Retinal pigment epithelial cell (primary cell): ENCODE measurements at places on chromosomes 7 and 10.

DNA sequence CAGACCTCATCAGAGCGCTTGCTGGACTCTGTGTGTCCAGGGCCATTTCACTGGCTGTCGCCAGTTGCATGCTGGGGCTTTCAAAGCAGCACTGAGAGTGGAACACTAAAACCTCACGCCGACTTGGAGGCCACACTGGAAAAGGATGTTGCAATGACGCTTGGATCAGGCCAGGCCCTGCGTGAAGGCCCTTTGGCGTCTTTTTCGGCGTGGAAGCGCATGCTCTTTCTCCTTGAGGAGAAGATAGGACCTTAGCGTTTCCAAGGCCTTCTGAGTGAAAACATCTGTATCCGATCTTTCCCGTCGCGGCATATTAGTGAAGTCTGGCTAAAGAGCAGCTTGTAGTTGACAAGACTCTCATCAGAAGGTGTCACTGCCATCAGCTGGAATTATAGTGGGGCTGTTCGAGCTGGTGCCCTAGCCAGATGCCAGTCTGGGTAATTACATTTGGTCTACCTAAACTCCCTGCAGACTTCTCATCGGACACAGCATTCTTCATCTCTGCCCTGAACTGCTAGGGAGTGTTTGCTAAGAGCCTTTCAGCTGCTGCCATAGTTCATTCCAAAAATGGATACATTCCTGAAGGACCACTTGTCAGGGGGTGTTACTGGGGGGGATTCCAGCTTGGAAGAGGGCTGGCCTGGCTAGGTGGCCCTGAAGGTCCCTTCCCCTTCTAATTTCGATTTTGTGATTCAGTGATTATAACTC is 167.7 kb upstream of the TCF7L2 start:
- no peak for DNase-seq

GRCh38 chr7:19362099-19362498 is 216.9 kb upstream of the FERD3L start:
- DNase-seq = no peak

GRCh38 chr7:52920977-52921376 is 114.5 kb upstream of the POM121L12 start:
- no peak for DNase-seq

GRCh38 chr10:103732339-103733044 is 122.9 kb downstream of the SH3PXD2A start:
- no peak for DNase-seq

DNA sequence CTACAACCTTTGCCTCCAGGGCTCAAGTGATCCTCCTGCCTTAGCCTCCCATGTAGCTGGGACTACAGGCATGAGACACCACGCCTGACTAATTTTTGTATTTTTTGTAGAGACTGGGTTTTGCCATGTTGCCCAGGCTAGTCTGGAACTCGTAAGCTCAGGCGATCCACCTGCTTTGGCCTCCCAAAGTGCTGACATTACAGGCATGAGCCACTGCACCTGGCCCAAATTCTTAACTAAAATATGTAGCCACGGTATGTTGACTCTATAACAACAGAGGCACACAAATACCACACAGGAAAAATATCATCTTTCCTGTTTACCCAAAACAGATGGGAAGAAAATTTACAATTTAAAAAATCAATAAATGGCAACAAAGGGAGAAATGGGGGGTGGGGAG is 115.8 kb downstream of the ATE1 start:
- no peak for DNase-seq
